ENCODE measurements at places on chromosomes 16 and 17.

- DNase-seq = peak; percentile 87
Measured at GRCh38 chr17:81513372-81513752, 763 bp upstream of the ACTG1 start.

GRCh38 chr17:68777856-68778694 is 176.9 kb upstream of the FAM20A start:
- DNase-seq = peak; percentile 40

- DNase-seq = no peak
Measured at GRCh38 chr16:84243732-84244131, 3.9 kb upstream of the KCNG4 start.

DNA sequence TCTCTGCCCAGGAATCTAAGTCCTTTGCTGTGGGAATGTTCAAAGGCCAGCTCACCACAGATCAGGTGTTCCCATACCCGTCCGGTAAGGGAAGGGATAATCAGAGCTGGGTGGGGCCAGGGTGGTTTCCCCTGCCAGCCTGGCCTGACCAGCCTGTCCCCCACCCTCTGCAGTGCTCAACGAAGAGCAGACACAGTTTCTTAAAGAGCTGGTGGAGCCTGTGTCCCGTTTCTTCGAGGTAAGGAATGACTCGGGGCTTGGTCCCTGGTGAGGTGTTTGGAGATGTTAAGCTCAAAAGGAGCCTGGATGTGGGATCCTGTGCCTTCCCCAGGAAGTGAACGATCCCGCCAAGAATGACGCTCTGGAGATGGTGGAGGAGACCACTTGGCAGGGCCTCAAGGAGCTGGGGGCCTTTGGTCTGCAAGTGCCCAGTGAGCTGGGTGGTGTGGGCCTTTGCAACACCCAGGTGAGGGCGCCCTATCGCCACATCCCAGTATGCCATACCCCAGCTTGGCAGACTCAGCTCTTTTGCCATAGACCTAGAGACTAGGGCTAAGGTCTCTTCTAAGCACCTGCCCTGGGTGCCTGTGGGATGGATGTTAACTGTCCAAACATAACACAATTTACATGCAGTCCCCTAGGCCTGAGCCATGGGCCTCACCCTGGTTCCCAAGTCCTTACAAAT is 997 bp downstream of the ACADVL start:
- peak; percentile 75 for DNase-seq

DNA sequence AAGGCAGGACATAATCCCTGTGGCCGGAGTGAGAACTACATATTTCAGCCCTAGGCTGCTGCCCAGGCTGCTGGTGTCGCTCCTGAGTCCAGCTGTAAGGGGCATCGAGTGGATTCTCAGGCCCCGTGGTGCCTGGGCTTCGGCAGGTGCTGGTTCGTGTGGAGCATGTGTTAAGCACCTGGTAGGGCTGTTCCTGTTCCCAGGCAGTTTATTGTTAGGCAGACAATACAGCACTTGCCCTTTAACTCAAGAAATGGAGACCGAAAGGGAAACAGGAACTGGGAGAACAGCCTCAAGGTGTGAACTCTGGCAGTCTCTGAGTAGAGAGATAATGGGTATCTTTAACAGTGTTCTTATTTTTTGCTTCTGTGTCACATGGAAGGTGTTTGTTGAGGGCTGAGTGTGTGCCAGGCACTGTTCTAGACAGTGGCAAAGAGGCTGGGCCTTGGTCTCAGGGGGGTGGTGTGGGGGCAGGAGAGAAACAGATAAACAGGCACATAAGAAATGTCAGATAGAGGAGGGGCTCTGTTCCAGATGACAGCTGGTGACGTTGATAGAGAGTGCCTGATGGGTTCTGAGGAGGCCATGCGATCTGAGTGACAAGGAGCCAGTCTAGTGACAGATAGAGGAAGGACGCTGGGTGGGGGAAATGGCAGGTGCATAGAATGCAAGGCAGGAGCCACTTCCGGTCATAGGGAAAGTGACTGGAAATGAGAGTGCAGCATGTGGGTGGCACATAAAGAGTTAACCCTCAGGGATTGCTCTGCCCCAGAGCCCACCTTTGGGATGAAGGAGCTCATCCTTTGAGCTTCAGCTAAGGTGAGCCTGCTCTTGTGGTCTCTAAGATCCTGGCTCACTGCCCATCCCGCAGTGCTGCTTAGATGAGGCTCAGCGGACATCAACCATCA is 33.8 kb downstream of the EPN2 start:
- DNase-seq = no peak
